Endothelial cell of umbilical vein (primary cell): ENCODE measurements at places on chromosomes 1 and 21.

- no peak for DNase-seq
Measured at GRCh38 chr1:83762416-83762815, 236.5 kb downstream of the TTLL7 start.

GRCh38 chr1:111803951-111804350 is 48.2 kb downstream of the DDX20 start:
- DNase-seq, result no peak

DNA sequence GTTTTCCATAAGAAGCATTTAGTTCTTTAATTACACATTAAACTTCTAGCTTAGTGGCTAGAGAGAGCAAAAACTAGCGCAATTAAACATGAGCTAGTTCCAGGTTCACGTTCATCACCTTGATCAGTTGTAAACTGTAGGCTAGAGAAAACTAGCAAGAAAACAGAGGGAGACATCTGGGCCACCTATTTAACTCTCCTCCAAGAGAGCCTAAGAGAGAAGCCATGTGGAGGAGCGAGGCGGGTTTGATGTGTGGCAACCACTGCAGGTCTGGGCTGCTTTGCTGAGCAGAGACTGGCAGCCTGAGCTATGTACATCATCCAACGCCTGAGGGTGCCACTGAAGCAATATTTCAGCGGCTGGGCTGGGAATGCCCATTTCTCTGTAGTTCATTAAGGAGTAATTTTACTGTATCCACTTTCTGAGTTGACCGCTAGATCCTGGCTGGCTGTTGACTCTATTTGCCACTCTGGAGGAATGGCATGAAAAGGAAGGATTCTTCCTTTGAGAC is 252.9 kb downstream of the DYRK1A start:
- no peak for DNase-seq

GRCh38 chr1:112716133-112716720 is 1.1 kb upstream of the PPM1J start:
- DNase-seq, result peak; percentile 91

DNA sequence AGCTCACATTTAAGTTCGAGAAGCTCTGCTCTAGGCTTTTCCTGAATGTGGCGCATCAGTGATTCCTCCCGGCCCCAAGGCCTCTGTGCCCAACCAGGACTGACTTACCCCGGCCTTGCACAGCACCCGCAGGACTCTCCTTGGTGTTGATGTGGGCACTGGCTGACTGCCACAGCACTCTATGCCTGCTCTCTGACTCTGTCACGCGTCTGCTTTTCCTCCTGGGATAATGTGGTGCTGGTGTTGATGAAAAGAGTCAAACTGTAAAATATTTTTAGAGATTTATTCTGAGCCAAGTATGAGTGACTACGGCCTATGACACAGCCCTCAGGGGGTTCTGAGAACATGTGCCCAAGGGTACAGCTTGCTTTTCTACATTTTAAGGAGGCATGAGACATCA is 15.5 kb upstream of the SLC2A5 start:
- DNase-seq, result no peak

DNA sequence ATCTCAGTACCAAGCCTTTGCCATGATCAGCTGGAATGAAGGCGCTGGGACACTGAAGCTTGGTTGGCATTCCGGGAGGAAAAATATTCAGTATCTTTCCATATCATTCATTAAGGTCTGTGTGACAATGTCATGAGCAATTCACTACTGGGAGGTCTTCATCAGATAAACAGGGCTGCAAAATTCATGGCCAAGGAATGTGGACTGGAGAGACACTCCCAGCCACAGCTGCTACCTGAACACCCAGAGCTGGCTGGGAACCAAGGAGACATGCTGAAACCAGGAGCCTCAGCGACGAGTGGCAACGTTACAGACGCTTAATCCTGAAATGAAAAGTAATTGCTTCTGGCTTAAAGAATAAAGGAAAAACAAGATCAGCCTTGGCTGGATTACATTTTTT is 30.6 kb upstream of the DDAH1 start:
- DNase-seq, result no peak
